Osteoblast (primary cell): ENCODE measurements at places on chromosomes 3 and 15. TPM values are rescaled to one million over a fixed set of nuclear protein-coding genes. Genes with fewer than 3 reads are reported as not detected.
A peak's percentile ranks its signal among the peaks of the same experiment; 100 is the strongest.

DNA sequence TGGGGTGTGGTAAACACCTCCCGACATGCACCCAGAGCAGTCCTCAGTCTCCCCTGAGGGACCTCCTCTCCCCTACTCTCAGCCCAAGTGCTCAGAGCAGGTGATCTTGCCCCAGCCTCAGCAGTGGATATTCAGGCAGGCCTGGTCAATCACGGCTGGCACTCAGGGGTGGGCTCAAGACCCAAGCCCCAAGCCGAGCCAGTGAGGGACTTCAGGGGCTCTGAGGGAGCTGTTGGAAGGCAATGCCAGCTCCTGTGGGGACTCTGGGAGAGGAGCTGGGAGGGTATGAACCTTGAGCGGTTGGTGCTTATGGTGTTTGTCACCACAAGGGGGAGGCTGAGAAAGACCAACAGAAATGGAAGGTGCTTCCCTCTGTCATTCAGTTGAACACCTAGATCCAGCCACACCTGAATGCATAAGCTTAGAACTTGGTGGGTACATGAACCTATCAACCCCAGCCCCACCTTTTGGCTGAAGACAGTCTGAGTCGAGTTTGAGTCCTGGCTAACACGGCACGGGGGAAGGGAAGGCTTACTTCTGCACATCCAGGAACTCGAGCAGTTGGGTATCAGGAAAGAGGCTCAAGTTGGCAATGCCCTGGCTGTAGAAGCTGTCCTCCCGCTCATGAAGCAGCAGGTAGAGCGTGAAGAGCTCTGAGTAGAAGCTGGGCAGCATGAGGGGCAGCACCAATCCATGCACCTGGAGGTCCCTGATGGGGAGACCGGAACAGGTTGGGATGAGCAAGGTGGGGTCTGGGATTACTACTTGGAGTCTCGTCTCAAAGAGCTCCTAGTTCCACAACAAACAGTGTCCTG, 19.2 kb downstream of the ALS2CL start:
- H3K27ac ChIP-seq = no peak overlapping the region
- no peaks in the 10 kb centered on the region for H3K4me1 ChIP-seq
- H3K4me3 ChIP-seq = no peak overlapping the region
- peak; percentile 76 for DNase-seq

GRCh38 chr3:9934235-9934621, 594 bp downstream of the CRELD1 start:
- H3K27me3 ChIP-seq = no peaks in the 10 kb centered on the region
- DNase-seq = no peak
- H3K36me3 ChIP-seq = peaks cover 16% of the 10 kb centered on the region
- H3K27ac ChIP-seq = peak overlapping the region; percentile 87
- H3K4me3 ChIP-seq = peak overlapping the region; percentile 91

- no peak overlapping the region for H3K4me3 ChIP-seq
- H3K27me3 ChIP-seq = no peaks in the 10 kb centered on the region
- no peaks in the 10 kb centered on the region for H3K36me3 ChIP-seq
- no peaks in the 10 kb centered on the region for H3K4me1 ChIP-seq
- peak; percentile 22 for DNase-seq
- H3K27ac ChIP-seq = no peak overlapping the region
Measured at GRCh38 chr15:66611257-66612053, 45.7 kb upstream of the LCTL start.

DNA sequence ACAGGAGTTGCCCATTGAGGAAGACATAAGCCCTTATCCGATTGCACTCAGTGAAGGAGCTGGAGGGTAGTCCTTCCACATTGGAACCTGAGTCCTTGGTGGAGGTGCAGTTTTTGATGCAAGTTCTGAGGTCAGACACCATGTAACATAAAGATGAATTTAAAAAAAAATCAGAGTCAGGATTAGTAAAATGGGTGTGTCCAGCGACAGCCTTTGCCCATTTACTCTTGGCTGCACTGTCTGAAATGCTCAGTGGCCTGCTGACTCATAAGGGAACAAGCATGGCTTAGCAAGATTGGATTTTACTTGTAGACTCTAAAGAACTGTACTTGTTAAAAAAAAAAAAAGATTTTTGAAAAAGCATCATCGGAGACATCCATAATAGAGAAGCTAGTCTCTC, 241.1 kb upstream of the TOPAZ1 start:
- H3K4me3 ChIP-seq = peak overlapping the region; percentile 53
- no peak overlapping the region for H3K27ac ChIP-seq
- peak; percentile 95 for DNase-seq
- peaks cover 28% of the 10 kb centered on the region for H3K27me3 ChIP-seq
- H3K4me1 ChIP-seq = peaks cover 25% of the 10 kb centered on the region

ISLR2 gene
- total RNA-seq = under 0.01 TPM in 1 of 2 replicates, not detected in the other

LRRC34 gene
- total RNA-seq = 2.2 and 2.4 TPM in 2 replicates

DNA sequence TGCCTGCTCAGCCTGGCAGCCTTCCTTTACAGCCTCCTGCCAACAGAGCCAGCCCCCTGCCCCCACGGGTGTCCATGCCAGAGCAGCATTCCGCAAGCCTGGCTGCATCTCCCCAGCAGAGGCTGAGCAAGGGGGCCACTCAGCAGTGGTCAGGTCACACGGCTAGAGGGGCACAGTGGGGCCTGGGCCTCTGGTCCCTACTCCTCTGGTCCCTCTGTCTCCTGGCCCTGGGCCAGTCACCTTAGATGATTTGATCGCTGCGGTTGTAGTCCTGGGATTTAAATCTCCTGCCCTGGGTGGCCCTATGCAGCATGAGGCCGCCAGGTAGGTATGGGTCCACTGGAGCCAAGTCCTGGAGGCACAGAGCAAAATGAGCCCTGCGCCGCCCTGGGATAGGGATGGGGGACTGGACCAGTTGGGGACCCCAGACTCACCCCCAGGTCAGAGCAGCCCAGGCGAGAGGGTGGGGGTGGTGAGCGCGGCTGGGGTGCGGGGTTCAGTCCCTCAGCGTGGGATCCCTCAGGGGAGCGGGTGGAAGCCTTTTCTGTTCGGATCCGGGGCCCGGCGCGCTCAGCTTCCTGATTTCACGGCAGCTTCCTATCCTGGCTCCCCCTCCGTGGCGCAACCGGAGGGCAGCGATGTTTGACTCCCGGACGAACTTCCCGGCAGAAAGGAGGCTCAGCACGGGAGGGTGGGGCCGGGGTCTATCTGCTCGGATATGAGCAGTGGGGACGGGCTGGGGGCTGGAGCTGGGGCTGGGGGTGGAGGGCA, at the start of gene ZBTB47:
Gene ZBTB47 (plus strand): TSS at position 138 of the 771 bp plus-strand sequence. CDS start 4,659 bp downstream, outside the sequence.
- H3K4me1 ChIP-seq = peaks cover 53% of the 10 kb centered on the region
- peaks cover 18% of the 10 kb centered on the region for H3K36me3 ChIP-seq
- peak within 1 kb of the TSS; percentile 86 for H3K27ac ChIP-seq
- no peaks in the 10 kb centered on the region for H3K27me3 ChIP-seq

ITIH1 gene
- not detected in 2 replicates for total RNA-seq

CCR5 gene
- total RNA-seq = not detected in 2 replicates

- H3K4me3 ChIP-seq = peak overlapping the region; percentile 98
- peaks cover under 1% of the 10 kb centered on the region for H3K36me3 ChIP-seq
- peaks cover 29% of the 10 kb centered on the region for H3K4me1 ChIP-seq
Measured at GRCh38 chr3:108588601-108589000, 637 bp downstream of the CIP2A start.

PLA1A gene
- total RNA-seq = under 0.01 and 0.36 TPM in 2 replicates

- H3K27ac ChIP-seq = no peak overlapping the region
- peaks cover 10% of the 10 kb centered on the region for H3K4me1 ChIP-seq
Measured at GRCh38 chr15:70604666-70605315, 158.6 kb downstream of the UACA start.

DNA sequence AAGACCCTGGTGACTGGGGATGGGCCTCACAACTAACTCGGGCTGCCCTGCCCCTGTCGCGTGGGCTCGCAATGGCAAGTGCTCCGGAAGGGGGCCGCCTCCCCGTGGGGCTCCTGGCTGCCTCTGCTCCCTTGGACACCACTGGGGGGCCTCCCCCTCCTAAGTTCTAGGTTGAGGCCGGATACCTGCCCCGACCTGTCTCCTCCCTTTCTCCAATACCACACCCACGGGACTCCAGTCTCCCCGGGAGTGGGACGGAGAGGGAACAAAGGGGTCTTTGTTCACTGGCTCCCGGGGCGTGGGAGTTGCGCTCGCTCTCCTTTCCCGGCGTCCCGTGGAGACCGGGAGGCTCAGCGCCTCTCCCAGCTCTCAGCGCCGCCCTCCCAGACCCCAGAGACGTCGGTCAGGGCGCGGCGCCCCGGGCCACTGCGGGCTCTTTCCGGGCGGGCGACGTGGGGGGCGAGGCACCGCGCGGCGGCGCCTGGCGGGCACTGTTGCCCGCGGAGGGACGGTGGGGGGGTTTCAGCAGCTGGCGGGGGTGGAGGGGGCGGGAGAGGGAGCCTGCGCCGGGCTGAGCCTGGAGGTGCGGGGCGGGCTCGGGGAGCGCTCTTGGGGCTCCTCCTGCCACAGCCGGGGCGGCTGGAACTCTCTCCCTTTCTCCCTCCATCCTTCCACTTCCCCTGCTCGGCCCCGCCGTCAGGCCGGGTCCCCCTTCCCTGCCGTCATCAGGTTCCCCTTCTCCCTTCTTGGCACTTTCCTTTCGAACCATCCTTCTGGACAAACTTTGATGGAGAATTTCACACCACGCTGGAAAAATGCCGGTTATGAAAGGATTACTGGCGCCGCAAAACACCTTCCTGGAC, at the start of gene KCNH8:
Gene KCNH8 (plus strand): TSS at position 606 of the 863 bp plus-strand sequence. CDS start 210 bp downstream, at position 816.
- H3K4me3 ChIP-seq = peak within 1 kb of the TSS; percentile 71
- peak; percentile 48 for DNase-seq
- no peaks in the 10 kb centered on the region for H3K36me3 ChIP-seq
- H3K4me1 ChIP-seq = no peaks in the 10 kb centered on the region
- H3K27ac ChIP-seq = no peak within 1 kb of the TSS

GRCh38 chr3:73080216-73080966, 18.9 kb downstream of the EBLN2 start:
- no peaks in the 10 kb centered on the region for H3K36me3 ChIP-seq
- no peaks in the 10 kb centered on the region for H3K4me1 ChIP-seq
- H3K27me3 ChIP-seq = no peaks in the 10 kb centered on the region
- no peak overlapping the region for H3K27ac ChIP-seq

DNA sequence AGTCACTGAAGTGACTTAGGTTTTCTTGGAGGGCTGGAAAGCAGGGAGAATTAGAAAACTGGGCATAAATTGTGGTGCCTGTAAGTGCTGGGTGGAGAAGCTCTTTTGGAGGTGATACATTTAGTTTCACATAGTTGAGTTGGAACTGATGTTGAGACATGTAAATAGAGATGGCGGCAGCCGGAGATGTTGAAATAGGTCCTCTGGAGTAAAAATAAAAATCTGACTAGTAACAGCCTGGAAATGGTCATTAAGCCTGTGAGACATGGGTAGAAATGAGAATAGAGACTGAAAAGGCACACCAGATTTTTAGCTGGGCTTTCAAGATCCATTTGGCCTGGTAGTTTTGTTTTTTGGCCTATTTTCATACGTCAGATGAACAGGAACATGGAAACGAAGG, 2.9 kb upstream of the NIT2 start:
- peaks cover 5% of the 10 kb centered on the region for H3K36me3 ChIP-seq
- no peak overlapping the region for H3K4me3 ChIP-seq
- H3K27ac ChIP-seq = no peak overlapping the region
- no peaks in the 10 kb centered on the region for H3K27me3 ChIP-seq
- peaks cover 11% of the 10 kb centered on the region for H3K4me1 ChIP-seq
- no peak for DNase-seq

DNA sequence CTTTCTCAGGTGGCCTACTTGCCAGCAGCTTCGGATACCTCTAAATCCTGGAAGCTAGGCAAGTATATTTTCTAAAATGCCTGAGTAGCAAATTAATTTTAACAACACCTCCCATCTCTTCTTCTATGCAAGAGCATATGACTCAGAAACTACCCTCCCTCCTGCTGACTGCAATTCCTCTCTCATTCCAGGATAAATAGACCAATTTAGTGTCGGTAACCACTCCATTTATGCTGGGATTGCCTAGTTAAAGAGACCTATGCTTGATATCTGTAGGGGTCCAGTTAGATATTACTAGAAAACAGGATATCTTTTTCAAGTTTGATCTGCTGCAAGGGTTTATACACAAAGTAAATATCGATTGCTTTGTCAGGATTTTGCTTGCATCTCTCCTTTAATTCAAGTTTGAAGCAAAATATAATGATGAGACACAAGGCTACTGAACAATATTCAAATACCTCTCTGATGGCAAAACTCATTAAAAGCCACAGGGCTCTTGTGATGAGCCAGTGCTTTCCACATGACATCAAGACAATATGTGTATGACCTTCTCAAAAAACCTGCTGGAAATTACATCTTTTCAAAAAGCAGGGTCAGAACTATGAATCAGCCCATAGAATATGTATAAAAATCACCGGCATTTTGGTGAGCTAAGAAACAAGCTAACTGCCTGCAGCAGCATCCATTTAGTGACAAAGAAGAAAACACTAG, 491.6 kb upstream of the NECTIN3 start:
- no peak overlapping the region for H3K4me3 ChIP-seq
- peaks cover 43% of the 10 kb centered on the region for H3K4me1 ChIP-seq
- peak overlapping the region; percentile 50 for H3K27ac ChIP-seq
- DNase-seq = no peak
- H3K27me3 ChIP-seq = no peaks in the 10 kb centered on the region
- no peaks in the 10 kb centered on the region for H3K36me3 ChIP-seq

- no peaks in the 10 kb centered on the region for H3K4me1 ChIP-seq
- H3K4me3 ChIP-seq = no peak overlapping the region
- no peak overlapping the region for H3K27ac ChIP-seq
- no peaks in the 10 kb centered on the region for H3K27me3 ChIP-seq
- peak; percentile 3 for DNase-seq
Measured at GRCh38 chr3:142117056-142117851, 32.1 kb downstream of the TFDP2 start.

DNA sequence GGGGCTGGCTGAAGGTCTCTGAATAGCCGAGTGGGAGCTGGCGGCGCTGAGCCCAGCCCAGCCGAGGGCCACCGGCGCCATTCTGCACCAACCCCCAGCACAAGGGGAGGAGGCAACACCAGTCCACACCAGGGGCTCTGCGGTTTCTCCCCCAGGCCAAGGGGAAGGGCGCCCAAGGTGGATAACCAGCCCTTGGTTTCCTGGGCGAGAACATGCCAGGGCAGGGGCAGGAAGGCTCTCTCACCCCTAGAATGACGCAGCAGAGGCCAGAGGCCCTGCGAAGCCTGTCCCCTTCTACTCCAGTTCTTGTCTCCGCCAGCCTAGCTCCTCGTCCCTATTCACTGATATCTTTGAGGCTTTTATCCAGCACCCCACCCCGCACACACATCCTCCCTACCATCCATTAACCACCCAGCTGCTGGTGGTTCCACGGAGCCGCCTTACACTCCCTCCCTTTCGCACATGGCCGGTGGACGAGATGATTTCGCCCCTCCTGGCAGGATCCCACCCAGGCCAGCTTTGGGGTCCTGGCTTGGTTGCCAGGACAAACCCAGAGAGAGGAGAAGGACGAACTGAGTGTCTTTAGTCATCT, 1.3 kb downstream of the RBPMS2 start:
- H3K4me1 ChIP-seq = no peaks in the 10 kb centered on the region
- no peak overlapping the region for H3K27ac ChIP-seq
- DNase-seq = peak; percentile 36
- H3K27me3 ChIP-seq = peaks cover 25% of the 10 kb centered on the region

DUOXA2 gene
- not detected in 2 replicates for total RNA-seq

- H3K4me3 ChIP-seq = no peak overlapping the region
- no peaks in the 10 kb centered on the region for H3K4me1 ChIP-seq
- no peaks in the 10 kb centered on the region for H3K27me3 ChIP-seq
- DNase-seq = no peak
- no peak overlapping the region for H3K27ac ChIP-seq
Measured at GRCh38 chr15:87582169-87582568, 674.4 kb downstream of the NTRK3 start.
